AG09319 (cell line): ENCODE measurements at places on chromosomes 5 and 9.

GRCh38 chr9:33165263-33166151, 1.6 kb downstream of the B4GALT1 start:
- DNase-seq: peak; percentile 83

GRCh38 chr5:14243766-14244165, 100.6 kb downstream of the TRIO start:
- DNase-seq: no peak

DNA sequence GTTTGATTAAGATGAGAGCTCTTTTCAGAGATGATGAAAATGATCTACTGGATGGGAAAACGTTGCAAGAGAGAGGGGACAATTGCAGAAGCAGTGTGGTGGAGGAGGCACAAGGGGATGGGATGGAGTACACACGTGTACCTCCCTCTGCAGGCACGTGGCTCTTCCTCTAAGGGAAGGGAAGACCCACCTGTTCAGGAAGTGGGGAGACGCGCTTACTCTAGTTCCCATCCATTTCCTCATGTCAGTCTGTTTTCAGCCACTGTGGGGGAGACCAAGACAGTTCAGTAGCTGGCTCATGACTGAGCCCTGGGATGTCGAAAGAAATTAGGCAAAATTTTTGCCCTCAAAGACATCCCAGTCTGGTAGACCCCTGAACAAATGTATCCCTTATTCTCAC, 619.2 kb upstream of the CLINT1 start:
- DNase-seq: no peak

GRCh38 chr9:4375424-4376200, 75.7 kb upstream of the GLIS3 start:
- no peak for DNase-seq

- no peak for DNase-seq
Observed at GRCh38 chr9:31839273-31839672, 545.2 kb upstream of the ACO1 start.

DNA sequence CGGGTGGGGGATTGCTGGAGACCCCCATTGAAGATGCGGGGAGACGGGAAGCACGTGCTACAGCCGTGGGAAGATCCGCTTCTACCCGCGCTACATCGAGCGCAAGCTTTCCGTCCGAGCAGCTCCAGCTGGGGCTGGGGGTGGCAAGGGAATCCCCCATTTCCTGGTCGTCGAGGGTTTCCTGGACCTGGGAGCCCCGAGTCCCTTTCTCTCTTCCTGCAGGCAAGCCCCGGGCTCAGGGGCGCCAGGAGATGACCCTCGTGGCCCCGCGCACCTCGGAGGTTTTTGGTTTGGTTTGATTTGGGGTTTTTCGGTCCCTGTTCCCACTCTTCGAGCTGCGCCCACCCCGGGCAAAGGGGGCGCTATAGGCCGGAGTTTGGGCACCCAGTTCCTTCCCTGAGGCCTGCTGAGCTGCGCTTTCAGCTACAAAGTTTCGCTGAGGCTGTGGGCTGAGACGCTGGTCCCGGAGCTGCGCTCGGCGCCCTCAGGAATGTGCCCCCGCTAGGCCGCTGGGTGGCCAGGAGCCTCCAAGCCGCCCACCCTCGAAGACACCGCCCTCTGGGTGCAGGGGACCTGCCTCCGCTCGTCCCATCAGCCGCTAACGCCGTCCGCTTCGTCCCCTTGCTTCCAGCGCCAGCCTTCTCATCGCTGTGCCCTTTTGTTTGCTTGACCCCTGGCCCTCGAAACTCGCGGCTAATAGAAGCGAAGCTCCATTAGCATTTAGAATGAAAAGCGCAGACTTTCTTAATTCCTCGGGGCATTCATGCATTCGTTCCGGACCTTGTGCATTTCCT, 2.9 kb downstream of the NR4A3 start:
- DNase-seq: no peak

- DNase-seq: no peak
Observed at GRCh38 chr9:13158986-13159385, 120.5 kb downstream of the MPDZ start.

- no peak for DNase-seq
Observed at GRCh38 chr5:102818934-102819333, 63.8 kb downstream of the PAM start.

DNA sequence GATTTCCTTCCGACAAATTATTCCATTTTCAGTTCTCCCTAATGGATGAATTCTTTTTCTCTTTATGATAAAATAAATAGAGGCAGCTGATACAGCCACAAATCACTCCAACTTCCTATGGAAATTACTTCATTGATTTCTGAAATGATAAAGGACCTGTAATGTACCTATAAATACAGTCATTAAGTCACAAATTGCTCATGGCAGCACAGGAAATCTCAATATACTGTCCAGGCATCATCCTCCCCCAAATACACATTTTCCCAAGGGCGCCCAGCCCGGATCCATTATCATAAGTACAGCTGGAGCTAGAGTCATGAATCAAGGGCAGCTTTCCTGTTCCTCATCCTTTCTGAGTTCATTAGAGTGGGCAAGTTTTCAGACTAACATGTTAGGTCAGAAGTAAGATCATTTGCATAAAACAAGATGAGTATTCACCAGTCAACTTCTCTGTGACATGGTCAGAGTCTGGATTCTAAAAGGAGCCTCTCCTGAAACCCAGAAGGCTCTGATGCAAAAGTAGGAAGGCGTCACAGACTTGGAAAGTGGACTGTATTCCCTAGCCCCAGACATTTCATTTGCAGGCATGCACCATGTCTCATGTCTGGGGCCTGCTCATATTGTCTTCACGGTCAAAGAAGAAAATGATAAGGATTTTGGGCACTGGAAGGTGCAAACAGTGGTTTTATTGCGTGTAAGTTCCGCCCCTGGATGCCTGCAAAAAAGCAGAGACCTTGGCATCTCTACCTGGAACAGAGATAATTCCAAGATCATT, 383.2 kb downstream of the PLK2 start:
- no peak for DNase-seq

GRCh38 chr9:85964949-85965348, 24.0 kb downstream of the NAA35 start:
- no peak for DNase-seq

DNA sequence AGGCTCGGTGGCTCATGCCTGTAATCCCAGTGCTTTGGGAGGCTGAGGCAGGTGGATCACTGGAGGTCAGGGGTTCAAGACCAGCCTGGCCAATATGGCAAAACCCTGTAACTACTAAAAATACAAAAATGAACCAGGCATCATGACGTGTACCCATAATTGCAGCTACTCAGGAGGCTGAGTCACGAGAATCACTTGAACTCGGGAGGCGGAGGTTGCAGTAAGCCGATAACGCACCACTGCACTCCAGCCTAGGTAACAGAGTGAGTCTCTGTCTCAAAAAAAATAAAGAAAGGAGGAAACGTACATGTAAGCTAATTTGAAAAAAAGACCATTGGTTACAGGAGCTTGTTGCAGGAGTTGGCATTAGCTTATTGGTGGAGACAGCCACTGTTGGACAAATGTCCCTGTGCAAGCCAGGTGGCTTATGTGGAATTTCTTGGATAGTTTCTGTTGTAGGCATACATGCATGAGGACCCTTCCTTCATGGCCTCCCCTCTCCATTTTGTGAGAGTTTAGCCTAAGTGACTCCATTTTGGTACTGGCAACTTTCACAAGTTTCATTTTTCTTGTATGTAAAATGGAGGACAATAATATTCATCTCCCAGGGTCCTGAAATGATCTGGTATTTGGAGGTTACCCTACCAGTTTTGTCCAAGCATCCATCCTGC, 16.8 kb upstream of the RAB14 start:
- no peak for DNase-seq

GRCh38 chr9:79185866-79186265, 385.9 kb upstream of the TLE4 start:
- peak; percentile 28 for DNase-seq

DNA sequence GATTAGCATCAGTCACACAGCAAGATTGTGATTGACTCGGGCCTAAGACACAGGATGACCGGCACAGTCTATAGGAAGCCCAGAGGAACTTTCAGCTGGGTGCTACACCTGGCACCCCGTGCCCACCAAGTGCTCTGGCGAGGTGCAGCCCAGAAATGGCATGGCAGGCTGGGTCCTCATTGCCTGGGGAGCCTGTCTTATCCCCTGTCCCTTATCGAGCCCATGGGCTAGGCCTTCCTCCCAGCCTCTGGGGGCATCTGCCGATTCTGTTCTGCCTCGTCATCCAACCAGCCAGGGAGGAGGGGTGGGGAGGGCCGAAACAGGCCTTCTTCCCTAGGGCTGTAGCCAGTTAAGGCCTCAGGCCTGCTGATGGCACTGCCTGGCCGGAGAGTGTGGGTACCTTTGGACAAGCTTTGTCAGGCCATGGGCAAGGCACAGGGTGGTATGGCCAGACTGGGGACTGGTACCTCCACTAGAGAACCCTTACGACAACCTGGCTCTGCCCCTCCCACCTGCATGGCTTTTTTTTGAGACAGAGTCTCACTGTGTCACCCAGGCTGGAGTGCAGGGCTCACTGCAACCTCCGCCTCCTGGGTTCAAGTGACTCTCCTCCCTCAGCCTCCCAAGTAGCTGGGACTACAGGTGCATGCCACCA, 1.6 kb downstream of the GRK6 start:
- DNase-seq: no peak

DNA sequence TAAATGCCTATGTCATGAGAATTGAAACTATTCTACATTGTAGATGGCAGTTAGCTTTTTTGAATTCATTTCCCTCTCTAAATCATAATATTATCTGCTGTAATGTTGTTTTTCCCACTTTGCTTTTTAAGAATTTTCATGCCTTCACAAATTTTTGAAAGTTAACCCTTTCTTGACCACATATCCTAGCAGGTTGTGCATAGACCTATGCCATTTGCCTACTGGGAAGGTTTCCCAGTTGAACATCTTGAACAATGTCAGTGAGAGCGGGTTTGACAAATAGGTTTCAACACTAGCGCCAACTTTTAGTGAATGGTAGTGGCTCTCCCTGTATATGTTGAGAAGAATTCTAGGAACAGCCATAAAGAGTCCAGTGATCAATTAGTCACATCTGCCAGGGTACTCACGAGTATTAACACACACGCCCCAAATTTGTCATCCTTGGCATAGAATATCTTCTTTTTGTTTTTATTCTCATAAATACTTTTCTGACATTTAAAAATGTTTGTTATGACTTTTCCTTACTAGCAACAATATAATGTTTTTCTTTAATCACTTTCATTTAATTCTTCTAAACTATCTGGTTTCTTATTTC, 307.6 kb downstream of the PJA2 start:
- no peak for DNase-seq

DNA sequence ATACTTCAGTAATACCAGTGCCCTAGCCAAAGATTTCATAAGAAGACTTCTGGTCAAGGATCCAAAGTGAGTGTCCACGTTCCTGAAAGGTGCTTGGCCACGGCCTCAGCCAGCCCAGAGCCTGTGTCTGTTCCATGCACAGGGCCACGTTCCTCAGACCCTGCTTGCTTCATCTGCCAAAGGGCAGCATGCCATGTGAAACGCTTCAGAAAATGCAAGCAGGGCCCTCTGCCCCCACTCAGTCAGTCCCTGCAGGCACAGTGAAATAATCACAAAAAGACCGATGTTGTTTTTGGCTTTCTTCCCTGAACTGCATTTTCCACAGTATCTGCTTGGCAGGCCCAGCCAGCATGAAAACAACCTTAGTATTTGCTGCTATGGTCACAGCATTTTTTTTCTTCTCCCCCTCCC, 85.5 kb upstream of the CTSL start:
- DNase-seq: no peak

GRCh38 chr9:76658510-76659231, 105.6 kb upstream of the PCA3 start:
- DNase-seq: peak; percentile 54

DNA sequence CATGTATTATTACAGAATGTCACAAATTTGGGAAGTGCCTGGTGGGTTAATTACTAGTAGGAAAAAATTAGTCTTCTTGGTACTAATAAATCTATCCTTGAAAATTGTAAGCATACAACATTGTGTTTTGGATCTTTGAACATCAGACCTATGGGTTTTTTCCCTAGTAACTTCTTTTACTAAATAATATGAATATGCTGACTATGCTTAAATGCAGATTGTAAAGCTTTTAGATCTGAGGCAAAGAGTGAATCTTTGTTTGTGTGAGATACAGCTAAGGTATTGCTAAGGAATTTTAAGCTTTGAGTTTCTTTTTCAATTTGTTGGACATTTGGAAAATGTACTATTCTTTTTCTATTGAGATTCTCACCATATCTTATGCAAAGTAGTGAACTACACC, 390.6 kb upstream of the CCNH start:
- no peak for DNase-seq

GRCh38 chr5:149630337-149630736, 49.0 kb downstream of the ARHGEF37 start:
- no peak for DNase-seq

- no peak for DNase-seq
Observed at GRCh38 chr5:58595952-58596351, 13.1 kb downstream of the RAB3C start.

DNA sequence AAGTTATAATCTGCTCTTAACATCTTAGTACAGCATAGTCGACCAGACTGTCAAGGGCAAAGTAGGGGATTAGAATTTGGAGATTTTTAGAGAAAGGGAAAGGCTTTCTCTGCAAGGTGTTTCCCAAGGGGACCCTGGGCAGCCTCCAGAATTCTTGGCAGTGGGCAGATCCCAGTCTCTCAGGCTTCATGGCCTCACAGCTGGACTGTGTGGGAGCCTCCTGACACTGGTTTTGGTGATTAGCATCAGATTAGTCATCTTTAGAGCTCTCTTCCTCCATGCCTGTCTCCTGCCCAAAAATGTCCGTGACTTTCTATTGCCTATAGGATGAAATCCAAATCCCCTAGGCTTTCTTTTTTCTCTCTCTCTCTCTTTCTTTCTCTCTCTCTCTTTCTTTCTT, 370.7 kb downstream of the ZSWIM6 start:
- no peak for DNase-seq

- DNase-seq: no peak
Observed at GRCh38 chr9:83154087-83154736, 91.3 kb upstream of the RASEF start.

- DNase-seq: no peak
Observed at GRCh38 chr5:106600803-106601202, 1069.9 kb downstream of the EFNA5 start.

GRCh38 chr9:85200726-85201404, 531.3 kb downstream of the NTRK2 start:
- peak; percentile 50 for DNase-seq
